ENCODE measurements at places on chromosomes 12 and 14.

DNA sequence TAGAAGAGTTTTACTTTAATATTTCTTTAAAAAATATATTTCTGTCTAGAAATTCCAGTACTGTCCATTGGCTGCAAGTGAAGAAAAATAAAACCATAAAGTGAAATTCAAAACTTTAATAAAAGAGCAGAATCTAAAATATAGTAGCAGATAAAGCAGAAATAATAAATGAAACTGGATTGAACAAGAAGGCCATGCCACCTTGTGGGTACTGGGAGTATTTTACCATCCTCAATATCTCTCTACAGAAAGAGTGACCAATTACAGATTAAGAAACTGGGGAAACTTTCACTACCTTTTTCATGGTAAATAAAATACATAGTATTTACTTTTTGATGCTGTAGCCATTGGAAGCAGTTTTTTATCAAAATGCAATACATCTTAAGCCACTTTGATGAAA lies 220.5 kb downstream of the BCAT1 start:
- DNase-seq, result no peak

DNA sequence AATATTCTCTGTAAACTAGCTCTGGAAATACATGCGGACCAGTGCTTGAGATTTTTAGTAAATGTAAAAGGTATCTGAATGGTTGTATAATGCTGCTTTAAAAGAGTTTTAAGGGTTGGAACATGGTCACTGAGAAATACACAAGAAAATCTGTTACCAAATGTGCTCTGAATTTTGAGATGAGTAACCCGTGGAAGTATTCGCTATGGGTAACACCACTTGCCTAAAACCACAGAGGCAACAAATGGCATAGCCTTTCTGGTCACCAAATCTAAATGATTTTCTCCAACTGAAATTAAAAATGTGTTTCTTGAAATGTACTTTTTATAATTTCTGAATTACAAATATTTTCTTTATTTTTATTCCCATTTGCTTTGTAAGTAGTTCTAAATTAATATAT lies 745.7 kb downstream of the DIO2 start:
- DNase-seq, result no peak

DNA sequence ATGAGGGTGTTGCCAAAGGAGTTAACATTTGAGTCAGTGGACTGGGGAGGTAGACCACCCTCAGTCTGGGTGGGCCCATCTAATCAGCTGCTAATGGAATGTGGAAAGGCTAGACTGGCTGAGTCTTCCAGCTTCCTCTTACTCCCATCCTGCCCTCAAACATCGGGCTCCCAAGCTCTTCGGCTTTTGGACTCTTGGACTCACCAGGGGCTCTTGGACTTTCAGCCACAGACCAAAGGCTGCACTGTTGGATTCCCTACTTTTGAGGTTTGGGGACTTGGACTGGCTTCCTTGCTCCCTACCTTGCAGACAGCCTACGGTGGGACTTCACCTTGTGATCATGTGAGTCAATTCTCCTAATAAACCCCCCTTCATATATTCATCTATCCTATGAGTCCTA lies 276.6 kb upstream of the DIO3 start:
- DNase-seq, result no peak

GRCh38 chr12:93079271-93079670 lies 150.2 kb upstream of the EEA1 start:
- DNase-seq, result no peak

DNA sequence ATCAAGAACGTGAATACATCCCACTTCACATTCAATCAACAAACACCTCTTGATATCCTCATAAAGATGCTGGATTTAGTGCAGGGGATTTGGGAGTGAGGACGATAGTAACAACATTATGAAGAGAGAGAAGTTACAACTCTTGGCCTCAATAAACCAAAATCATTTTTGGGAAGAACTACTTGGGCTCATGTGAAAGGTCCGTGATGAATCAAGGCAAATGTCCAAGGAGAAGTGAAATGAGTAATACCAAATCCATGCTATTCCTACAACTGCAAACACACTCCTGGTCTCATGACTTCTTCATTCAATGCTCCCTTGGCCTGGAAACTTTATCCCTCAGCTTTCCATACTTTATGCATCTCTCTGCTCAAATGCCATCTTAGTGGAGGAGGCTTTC lies 162.0 kb upstream of the LMNTD1 start:
- no peak for DNase-seq

DNA sequence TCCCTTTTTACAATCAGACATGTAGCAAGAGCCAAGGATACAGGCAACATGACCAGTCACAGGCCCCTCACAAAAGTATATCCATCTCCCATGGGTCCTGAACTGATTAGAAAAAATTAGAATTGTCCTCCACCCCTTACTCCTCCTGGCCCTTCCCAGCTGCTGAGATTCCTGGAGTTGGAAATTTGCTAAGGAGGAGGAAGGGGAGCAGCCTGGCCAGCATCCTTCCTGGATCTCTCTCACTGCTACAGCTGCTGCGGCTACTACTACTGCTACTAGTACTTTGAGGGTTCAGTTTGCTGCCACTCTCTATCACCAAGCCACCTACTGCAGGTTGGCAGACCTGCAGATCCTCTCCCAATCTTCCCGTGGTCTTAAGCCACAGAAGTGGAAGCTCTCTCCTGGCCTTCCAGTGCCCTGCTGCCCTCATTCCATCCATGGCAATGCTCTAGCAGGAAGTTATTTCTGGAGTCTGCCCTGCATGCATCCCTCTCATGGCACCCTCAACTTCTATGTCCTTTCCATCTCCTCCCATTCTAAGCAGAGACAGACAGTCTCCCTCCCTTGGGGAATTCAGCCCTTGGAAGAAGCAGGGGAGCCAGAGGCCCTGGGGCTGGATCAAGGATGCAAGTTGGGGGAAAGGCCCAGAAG lies 1.0 kb downstream of the ITGA7 start:
- DNase-seq, result no peak

GRCh38 chr12:123001464-123001863 lies 21.0 kb downstream of the ARL6IP4 start:
- DNase-seq, result no peak

- no peak for DNase-seq
Observed at GRCh38 chr12:131383291-131383690, 327.6 kb upstream of the SFSWAP start.

DNA sequence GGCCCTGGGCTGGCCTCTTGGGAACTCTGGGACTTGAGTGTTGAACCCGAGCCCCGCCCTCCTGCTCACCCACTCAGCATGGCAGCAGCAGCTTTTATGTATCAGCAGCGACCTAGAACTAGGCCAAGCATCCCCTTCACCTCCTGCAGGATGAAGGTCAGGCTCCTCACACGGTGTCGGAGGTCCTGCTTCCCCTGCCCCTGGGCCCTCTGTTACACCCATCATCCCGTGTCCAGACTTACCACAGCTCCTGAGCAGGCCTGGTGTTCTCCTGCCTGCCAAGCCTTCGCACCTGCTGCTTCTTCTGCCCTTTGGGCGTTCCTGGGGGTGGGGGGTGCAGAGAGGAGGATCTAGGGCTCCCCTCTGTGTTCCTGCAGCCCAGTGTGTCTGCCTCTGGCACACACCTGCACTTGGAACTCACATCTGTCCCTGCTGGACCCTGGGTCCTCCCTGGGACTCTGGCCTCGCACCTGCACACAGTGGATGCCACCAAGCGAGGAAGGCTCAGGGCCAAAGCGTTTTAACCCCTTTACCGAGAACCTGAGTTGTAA lies 80.3 kb downstream of the PAPOLA start:
- no peak for DNase-seq

DNA sequence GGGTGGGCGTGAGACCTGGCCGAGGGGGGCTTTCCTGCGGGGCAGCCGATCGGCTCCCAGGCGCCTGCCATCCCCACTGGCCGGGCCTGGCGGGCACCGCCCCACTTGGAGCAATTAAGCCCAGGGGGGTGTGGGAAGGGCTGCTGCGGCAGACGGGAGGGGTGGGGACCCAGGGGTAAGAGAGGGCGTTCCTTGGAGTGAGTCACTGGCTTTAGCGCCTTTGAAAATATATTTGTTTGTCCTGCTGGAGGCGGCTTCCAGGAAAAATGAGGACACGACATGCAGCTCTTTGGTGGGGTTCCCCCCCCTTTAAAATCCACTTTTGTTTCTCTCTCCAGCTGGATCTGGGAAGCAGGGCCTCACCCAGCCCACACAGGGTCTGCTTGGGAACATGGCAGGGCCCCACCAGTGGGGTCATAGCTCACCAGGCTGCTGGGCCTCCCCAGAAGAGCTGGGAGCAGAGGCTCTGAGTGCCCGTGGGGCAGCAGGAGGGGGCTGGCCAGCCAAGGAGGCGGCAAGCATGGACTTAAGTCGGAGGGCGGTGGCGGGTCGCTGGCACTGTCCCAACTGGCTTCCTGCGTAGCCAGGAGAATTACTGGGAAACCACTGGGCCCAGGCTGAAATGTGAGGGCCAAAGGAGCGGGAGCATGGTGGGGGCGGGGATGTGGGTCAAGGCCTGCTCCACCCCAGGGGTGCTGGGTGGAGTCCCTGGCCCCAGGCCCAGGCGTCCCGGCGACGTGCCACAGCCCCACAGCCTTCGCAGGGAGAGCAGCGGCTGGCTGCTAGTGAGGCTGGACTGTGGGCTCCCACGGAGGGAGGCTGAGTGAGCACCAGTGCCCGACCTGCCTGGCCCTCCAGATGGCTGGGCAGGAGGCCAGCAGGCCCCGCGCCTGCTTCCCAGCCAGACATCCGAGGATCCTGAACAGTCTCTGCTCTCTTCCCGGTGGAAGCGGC lies 128.0 kb downstream of the RFLNA start:
- DNase-seq, result no peak

DNA sequence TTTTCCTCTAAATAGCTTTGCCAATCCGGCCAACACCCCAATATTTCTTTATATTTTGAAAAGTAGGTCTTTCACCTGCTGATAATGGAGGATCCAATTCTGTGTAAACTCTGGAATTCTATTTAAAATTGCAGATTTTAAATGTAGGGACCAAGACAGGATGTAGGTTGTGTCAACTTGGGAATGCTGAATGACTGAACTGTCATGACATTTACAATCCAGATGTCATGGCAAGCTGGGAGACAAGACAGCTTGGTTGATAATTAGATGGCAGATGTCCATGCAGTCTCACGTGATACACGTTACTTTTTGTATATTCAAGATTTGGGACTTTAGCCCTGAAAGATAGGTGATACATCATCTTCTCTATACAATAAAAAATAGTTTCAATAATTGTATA lies 477.2 kb downstream of the DIO2 start:
- no peak for DNase-seq

- DNase-seq, result no peak
Observed at GRCh38 chr12:1080520-1081223, 89.6 kb downstream of the ERC1 start.

DNA sequence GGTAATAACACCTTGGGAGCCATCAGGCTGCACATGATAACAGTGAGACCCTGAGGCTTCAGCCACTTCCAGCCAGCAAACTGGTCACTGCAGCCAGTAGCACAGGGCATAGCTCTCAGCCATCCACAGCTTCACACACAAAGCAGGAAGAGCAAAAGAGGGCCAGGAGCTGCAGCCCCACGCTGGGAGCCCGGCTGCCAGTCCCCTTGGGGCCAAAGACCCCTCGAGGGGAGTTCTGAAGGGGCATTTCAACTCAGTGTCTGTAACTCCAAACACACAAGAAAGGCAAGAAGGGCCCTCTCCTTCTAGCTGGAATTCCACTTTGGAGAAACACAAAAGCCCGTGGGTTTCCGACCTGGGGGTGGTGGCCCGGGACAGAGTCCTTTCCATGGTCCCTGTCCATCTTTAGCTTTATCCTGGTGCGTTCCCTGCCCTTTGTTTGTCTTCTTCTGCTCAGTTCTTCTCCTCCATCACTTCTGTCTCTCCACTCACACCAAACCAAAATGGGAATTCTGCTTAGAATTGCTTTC lies 151.8 kb upstream of the FKBP4 start:
- no peak for DNase-seq

DNA sequence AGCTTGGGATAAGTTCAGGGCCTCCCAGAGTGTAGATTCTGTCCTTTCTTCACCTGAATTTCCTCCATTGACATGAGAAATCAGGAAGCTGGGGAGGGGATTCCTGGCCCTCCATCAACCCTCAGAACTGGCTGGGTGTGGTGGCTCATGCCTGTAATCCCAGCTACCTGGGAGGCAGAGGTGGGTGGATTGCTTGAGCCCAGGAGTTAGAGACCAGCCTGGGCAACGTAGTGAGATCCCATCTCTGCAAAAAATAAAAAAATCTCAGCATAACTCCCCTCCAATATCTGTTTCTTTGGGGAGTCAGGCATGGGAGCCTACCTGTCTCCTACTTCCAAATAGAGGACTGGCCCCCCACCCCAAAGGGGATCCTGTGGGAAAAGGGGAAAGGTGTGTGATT lies 59.8 kb upstream of the TBX3 start:
- DNase-seq, result no peak

DNA sequence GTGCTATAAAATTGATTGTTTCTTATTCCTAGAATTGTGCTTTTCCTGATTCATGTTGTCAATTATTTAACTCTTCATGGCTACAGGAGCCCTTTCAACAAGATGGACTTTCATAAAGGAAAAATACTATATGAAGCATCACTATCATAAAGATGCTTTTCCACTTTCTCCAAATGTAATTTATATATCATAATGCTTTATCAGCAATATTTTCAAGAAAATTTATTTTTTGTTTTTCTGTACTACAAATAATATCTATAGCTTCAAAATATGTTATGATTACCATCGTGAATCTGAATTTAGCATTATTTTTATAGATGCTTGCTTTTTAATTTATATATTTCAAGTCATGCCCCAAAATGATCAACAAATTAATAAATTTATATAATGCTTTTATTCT lies 873.5 kb upstream of the LRFN5 start:
- no peak for DNase-seq

GRCh38 chr12:16347391-16348298 lies at the start of gene MGST1:
Gene MGST1 (plus strand): TSS chr12:16347645. CDS start chr12:16354253, 6,608 bp downstream.
- no peak for DNase-seq

DNA sequence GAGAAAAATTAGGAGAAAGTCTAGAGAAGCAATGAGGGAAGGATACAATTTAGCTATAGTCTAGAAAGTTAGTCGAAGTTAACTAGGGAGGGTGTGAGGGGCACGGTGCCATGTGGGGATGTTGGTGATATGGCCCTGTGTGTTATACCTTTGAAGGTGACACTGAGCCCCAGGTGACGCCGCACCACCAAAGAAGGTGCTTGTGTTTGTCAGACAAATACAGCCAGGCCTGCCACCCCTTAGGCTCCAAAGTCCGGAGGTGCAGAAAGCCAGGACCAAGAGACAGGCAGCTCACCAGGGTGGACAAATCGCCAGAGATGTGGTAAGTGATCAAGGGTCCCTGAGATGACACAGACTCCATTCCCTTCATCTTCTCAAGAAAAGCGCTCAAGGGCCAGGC lies 1.1 kb downstream of the C1S start:
- DNase-seq, result no peak

DNA sequence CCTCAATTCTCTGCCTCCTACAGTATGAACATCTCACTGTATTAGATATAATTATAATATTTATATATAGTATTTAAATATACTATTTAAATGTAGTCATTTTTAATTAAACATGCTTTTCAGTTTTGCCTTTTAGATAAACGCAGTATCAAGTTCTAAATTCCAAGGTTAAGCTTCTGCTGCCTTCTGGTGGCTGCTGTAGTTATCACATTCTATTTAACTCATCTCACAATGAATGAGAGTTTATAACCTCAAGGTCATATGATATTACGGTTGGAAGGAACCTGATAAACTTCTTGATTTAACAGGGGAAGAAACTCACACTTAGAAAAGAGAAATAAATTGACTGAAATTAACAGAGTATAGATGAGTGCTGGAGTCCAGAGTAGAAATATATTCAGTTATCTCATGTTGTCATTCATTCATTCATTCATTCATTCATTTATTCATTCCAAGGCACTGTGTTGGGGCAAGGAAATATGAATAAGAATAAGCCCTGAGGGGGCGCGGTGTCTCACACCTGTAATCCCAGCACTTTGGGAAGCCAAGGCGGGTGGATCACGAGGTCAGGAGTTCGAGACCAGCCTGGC lies 31.9 kb downstream of the GUCY2C start:
- no peak for DNase-seq

- DNase-seq, result no peak
Observed at GRCh38 chr12:130917607-130918006, 36.1 kb upstream of the ADGRD1 start.

Data from activated CD4-positive, alpha-beta T cell treated with anti-CD3 and anti-CD28 coated beads, Interleukin-2, amount 50 U/mL, for 24 hours (primary cell).